Epithelial cell of prostate (primary cell): ENCODE measurements at places on chromosomes 7 and 10.

DNA sequence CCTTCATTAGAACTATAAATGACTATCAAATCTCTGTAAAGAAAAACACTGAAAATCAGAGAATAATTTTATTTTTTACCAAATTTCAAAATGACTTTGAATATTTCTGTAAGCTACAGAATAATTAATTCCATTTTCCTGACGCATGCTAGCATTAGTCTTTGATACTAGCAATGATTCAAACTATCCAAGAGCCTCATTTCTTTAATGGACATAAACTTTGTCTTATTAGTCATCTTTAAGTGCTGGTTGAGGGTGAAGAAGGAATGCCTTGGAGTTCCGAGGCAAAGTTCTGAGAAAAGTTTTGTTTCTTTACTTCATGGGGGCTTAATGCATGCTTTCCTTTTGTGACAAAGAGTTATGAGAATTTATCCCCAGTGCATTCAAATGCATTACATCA lies 137.3 kb downstream of the AGMO start:
- DNase-seq: no peak

DNA sequence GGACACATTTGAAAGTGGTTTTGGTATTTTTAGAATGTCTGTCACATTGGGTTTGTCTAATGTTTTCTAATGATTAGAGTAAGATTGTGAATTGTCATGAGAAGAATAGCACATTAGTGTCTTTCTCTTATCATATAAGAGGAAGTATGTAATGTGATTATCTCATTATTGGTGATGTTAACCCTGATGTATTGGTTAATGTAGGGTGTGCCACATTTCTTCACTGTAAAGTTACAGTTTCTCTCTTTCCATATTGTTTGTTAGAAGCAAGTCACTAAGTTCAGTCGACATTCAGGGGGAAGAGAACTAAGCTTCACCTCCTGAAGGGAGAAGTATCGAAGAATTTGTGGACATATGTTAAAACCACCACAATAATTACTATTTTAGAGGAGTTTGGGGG lies 56.3 kb upstream of the DNAH11 start:
- no peak for DNase-seq

GRCh38 chr10:101941871-101942270 lies 98.3 kb upstream of the KCNIP2 start:
- no peak for DNase-seq

- no peak for DNase-seq
Observed at GRCh38 chr7:954330-955238, at the start of gene ADAP1. Gene ADAP1 (minus strand): TSS chr7:954680. CDS start chr7:954477, 203 bp downstream.

DNA sequence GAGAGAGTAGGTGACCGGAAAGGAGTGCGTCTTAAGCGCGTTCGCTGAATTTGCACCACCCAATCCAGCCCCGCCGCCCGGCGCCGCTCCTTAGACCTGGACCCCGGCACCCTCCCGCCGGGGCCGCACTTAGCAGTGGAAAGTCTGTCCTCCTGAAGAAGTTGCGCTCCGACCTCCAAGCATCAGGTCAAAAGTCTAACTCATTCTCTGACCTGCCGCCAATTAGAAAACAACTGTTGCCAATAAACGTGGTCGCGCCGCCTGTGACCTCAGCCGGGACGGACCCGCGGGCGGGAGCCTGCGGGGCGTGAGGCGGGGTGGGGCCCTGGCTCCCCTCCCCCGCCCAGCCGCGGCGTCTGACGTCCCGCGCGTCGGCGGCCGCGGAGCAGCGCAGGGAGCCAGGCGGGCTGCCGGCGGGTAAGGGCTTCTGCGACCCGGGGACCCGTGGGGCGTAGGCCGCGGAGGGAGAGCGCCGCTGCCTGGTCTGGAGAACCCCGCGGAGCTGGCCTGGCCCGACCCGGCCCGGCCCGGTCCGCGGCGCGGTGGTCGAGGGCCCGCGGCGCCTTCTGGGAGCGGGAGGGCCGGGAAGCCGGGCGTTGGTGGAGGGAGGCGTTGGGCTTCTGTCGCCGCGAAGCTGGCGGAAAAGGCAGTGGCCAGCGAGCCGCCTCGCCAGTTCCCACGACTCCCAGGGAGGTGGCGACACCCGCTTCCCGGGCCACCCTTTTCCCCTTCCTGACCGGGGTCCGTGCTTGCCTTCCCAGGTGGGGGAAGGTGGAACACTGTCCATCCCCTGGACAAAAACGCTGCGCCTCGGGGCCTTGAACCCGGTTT lies at the start of gene BCAP29:
BCAP29 (plus strand) TSS at position 362 of the 831 bp plus-strand sequence. CDS start 527 bp downstream, outside the sequence.
- DNase-seq: no peak

DNA sequence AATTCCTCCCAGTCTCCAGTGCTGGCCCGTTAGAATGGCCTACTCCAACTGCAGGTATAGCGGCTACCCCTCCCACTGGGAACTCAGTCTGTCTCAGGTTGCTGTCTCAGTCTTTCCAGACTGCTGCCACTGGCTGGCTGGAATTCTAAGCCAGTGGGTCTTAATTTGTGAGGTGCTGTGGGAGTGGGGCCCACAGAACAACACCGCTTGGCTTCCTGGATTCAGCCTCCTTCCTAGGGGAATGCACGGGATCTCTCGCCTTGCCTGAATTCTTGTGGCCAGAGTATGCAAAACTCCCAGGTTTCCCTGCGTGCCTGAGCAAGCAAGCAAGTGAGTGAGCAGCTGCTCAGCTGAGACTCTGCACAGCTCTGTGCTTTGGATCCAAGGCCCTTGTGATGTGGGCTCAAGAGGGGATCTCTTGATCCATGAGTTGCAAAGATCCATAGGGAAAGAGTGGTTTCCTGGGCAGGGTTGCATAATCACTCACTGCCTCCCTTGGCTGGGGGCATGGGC lies 41.5 kb upstream of the GPR141 start:
- DNase-seq: no peak

- DNase-seq: no peak
Observed at GRCh38 chr7:158488181-158488971, 99.2 kb downstream of the PTPRN2 start.

DNA sequence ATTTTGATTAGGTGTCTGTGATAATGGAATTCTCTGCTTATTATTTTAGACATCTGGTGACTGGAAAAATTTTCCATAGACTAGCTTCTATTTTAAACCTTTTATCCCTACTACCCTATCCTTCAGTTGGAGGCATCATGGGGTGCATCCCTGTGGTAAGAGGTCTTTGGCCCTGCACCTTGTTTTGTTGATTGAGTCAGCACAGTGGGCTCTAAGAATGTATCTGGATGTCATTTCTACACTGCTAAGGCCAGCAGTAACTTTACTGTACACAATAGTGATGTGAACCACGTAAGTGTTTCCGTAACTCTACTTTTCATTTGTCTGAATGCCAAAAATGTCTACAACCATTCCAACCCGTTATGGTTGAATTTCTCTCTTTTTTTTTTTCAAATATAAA lies 75.6 kb downstream of the ADAM22 start:
- no peak for DNase-seq

GRCh38 chr7:120743128-120743527 lies 114.8 kb downstream of the TSPAN12 start:
- DNase-seq: peak; percentile 65

GRCh38 chr7:116978006-116978405 lies 24.7 kb downstream of the ST7 start:
- no peak for DNase-seq

DNA sequence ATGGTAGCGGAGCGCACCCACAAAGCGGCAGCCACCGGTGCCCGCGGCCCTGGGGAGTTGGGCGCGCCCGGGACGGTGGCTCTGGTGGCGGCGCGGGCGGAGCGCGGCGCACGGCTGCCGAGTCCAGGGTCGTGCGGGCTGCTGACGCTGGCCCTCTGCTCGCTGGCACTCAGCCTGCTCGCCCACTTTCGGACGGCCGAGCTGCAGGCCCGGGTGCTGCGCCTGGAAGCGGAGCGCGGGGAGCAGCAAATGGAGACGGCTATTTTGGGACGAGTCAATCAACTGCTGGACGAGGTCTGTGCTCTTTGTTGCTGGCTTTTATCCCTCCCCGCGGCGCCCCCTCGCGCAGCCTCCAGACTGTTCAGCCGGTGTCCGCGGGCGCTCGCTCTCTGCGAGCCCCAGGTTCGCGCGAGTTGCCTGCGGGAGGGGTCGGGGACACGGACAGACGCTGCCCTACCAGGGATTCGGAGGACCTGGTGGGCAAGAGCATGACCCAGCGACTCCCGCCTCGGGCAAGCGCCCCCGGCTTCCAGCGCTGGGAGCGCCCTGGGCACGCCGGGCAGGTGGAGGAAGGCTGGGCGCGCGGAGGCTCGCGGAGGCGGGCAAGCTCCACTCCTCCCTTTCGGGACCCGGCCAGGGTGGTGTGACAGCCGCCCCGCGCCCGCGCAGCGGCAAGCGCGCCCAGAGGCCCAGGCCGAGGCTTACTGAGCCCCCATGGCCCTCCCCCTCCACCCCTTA lies 887 bp downstream of the COL13A1 start:
- no peak for DNase-seq

- DNase-seq: no peak
Observed at GRCh38 chr7:17660116-17660515, 280.2 kb downstream of the SNX13 start.

- no peak for DNase-seq
Observed at GRCh38 chr7:24595671-24596418, 22.6 kb downstream of the PALS2 start.

DNA sequence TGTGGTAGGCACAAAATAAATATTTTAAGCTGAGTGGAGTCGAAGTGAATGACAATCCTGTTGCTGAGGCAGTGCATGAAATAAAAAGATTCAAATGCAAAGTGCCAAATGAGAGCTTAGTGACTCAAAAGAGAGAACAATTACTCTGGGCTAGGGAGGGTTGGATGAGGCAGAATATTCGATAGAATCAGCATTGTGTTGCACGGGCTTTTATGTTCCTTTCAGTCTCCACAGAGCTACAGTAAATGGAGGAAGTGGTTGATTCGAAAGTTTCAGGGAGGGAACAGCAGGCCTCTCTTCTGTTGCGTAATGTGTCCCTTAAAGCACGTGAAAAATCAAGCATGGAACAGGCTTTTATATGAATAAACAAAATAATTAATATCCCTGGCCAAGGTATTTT lies 599.3 kb upstream of the CELF2 start:
- DNase-seq: no peak
